ENCODE measurements at places on chromosomes 3 and 15. TPM values are rescaled to one million over a fixed set of nuclear protein-coding genes. Genes with fewer than 3 reads are reported as not detected.

GRCh38 chr3:95655363-95655986, 1158.9 kb upstream of the EPHA6 start:
- no peak for DNase-seq

DNA sequence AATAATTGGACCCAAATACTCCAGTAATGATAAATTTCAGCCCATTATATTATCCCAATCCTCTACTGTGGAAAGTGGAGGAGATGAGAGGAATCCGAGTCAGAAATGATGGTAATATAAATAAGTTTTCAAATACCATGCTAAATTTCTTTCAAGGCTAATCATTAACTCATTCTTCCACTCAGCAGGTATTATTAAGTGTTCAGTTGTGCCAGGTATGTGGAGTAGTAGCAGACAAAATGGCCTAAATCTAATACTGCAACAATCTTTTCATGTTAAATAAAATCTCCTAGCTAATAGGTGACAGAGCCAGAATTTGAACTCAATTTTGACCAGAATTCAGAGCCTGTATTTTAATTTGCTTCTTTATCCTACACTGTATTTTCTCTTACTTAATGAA, 538.6 kb upstream of the ROBO2 start:
- DNase-seq, result no peak

Gene IL5RA
- 0.41 TPM for polyA plus RNA-seq

DNA sequence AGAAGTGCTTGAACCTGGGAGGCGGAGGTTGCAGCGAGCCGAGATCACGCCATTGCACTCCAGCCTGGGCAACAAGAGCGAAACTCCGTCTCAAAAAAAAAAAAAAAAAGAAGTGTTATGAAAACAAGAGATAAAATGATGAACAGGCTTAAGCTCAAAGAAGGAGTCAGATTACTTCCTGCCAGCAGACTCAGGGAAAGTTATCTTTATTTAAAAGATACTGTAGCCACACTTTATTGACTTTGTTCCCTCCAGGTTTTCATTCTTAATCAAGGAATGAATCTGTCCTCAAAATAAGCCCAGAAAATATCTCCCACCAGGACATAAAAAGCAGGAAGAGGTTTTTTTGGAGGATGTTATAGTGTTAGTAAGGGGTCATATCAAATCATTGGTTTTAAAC, 176.5 kb upstream of the KCNMB2 start:
- no peak for DNase-seq

Gene DNAJA4
- 19.0 TPM for polyA plus RNA-seq

DNA sequence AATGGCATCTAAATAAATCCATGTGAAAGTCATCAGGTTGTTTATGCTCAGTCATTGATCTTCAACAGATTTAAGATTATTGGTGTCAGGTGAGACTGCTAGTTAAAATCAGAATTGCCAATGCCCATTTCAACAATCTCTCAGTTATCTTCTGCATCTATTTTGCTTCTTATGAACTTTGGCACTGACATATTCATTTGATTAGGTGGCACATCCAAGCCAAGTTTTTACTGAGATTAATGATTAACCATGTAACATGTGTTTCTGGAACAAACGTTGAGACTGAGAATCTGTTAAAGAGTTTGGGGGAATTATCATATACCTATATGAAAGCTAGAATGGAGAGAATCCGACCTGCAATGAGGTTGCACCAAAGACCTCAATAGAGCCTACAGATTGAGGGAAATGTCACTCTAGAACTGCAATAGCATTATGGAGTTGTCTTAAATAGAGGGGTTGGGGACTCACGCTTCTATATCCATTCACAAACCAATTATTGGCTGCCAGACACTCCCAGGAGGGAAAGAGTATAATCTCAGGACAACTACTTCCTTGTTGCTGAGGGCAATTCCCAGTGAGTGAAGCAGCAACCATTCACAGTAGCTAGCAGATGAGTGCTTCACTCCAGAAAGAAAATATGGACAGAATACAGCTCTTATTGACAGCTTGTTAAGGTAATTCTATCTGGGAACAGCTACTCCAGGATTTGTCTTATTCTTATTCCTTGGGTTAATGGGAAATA, 891.3 kb downstream of the SQOR start:
- DNase-seq, result no peak

DNA sequence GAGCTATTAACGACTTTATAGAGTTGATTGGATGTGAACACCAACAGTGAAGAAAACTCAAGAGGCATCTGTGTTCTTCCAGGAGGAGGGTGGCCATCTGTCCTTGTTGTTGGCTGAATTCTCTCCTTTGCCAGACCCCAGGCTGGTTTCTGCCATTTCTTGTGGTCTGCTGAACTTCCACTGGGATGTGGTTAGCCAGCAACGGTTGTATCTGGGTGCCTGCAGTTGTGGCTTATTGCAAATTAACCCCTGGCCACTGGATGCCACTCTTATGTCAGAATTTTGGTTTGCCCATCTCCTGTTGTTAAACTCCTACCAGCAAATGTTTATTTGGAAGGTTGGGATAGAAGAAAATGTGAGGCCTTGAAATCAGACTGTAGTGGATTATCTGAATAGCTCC, 163.6 kb upstream of the TBC1D5 start:
- DNase-seq, result no peak

- DNase-seq, result no peak
Measured at GRCh38 chr15:60744826-60745460, 266.0 kb upstream of the ICE2 start.

DNA sequence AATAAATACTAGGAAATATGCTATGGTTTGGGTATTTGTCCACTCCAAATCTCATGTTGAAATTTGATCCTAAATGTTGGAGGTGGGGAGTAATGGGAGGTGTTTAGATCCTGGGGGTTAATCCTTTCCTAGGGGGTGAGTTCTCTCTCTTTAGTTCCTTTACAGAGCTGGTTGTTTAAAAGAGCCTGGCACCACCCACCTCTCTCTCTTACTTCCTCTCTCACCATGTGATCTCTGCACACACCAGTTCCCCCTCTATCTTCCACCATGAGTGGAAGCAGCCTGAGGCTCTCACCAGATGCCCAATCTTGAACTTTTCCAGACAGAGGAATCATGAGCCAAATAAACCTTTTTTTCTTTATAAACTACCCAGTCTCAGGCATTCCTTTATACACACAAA, 10.5 kb downstream of the SLC24A5 start:
- DNase-seq, result no peak

- no peak for DNase-seq
Measured at GRCh38 chr3:55526332-55527030, 39.4 kb upstream of the WNT5A start.

DNA sequence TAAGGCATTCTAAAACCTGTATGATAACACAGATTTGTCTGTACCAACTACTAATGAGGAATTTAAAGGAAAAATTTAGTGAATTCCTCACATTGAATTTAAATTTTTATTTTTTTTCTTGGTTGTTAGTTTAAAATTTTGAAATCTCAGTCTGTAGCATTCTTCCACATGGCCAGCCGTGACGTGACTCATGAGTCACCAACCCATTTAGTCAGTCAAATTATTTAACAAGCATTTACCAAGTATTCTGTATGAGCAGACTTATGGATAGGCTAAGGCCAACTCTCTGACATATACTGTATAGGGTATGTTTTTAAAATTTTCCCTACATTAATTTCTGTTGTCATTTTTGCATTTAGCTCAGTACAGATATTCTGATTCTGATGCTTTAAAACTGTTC, 112.9 kb downstream of the CNTN4 start:
- DNase-seq, result no peak

DNA sequence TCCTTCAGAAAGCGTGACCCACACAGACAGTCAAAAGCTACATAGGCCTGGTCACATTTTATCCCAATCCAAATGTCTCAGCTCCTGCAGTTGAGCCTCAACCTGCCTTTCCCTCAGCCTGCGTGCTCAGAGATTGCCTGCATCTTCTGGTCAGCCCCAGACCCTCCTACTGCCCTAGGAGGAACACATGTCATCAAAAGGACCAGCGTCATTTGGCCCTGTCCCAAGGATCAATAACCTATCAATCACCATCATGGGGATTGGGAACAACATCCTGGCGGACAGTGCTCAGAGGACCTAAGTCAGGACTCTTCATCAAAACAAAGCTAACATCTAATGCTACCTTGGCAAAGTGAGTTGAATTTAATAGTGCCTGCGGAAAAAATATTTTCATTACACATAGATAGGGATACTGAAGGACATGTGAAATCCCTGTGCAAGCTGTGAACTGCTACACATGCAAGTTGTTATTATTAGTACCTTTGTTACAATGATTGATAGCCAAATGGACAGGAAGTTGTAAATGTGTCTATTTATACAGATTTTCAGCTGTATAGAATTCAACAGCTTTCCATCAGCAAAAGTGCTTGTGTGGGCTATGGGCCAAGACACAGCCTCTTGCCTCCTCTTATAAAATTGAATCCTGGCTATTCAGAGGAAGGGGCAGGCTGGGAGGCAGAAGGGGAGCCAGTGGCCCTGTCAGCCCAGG, 47.7 kb downstream of the UMPS start:
- DNase-seq, result no peak

GRCh38 chr15:58677426-58677825, 72.1 kb downstream of the ADAM10 start:
- no peak for DNase-seq

- no peak for DNase-seq
Measured at GRCh38 chr15:76330080-76330680, 6.4 kb upstream of the ISL2 start.

- no peak for DNase-seq
Measured at GRCh38 chr15:77720655-77721054, 87.9 kb upstream of the LINGO1 start.

Gene HCN4
- polyA plus RNA-seq, result 0.07 TPM

DNA sequence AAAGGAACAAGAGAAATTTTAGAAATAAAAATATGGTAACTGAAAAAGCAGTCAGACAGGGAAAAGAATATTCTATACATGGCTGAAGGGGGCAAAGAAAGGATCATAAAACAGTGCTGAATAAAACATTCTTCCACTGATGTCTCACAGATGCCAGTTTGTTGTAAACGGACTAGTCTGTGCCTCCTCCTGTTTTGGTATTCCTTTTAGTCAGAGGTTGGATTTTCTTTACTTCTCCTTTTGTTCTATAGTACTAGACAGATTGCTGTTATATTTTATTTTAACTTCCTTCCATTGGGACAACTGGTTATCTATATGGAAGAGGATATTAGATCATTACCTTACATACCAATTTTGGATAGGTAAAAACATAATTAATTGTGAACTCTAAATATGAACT, 16.0 kb upstream of the GNB5 start:
- no peak for DNase-seq

DNA sequence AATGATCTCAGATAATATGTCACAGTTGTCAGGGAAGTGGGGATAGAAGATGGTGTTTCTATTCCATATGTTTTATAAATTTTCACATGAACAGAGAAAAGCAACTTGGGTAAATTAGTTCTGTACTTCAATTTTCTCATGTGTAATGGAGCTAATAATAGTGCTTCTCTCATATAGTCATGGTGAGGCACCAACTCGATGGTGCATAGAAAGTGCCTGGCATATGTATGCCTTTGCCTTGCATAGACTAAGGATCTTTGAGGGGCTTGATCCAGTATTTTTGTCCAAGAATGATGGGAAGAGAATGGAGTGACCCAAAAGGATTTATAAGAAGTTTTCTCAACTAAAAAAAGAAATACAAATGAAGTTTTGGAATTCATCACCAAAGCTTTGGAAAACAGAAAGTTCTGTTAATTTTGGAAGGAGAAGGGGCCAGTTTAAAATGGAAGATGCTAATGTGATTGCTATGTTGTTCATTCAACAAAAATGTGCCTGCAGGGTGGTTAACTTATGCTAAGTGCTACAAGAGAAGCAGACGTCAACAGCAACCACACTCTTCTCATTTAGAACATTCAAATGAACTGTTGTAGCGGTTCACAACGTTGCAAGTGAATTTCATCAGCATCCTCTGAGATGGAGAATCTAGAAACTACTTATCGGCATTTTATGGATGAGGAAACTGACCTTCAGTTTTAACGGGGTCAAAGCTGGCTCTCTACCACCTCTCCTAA, 86.1 kb downstream of the RTP4 start:
- DNase-seq, result no peak

DNA sequence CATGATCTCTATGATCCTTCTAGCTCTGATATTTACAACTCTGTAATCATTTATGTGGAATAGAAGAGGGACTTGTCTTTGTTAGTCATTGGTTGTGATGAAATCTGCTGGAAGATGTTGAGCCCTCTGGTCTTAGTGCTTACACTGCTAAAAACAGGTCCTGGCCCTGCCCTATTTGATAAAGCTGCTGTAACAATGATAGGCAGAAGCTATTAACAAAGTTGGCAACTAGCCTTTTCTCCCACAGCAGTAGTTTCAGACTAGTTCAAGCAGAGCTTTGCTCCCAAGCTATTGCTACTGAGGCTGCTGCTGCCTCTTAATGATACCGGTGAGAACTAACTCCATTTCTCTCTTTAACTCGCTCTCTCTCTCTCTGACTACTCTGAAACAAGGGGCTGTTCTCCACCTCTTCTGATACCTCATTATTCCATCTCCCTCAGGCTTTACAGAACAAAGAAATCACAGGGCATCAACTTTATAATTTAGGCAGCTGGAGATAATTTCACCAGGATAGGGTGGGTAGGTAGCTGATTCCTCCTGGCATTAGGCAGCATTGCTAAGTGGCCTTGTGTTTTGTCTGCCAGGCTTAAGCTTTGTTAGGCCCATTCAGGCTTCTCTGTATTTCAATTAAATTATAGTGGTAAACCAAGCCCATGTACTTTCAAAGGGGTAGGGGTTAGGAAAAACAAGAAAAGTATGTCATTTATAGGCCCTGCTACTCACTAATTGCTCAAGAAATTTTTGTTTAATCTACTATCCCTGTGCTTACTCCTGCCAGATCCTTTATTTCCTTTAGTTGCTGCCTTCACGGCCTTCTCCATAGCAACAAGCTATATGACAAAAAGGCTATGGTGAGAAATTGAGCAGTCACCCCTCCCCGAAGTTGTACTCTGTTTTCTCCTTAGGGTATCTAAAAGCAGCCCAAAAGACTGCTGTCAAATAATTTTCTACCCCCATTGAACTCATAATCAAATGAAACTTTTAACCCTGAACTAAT, 139.6 kb downstream of the RBPMS2 start:
- no peak for DNase-seq

Gene GOLGA8T
- 0.07 TPM for polyA plus RNA-seq

Gene C3orf20
- 0.02 TPM for polyA plus RNA-seq

Gene TEX264
- 61.1 TPM for polyA plus RNA-seq

Gene ATP13A4
- 4.3 TPM for polyA plus RNA-seq

Measured in thymus (tissue), 14 donors.